ENCODE measurements at places on chromosomes 7 and 10.

- no peak for DNase-seq
Observed at GRCh38 chr7:73933091-73933490, 72.1 kb downstream of the TMEM270 start.

GRCh38 chr10:104339469-104340110 lies 1.3 kb upstream of the ITPRIP start:
- peak; percentile 80 for DNase-seq

DNA sequence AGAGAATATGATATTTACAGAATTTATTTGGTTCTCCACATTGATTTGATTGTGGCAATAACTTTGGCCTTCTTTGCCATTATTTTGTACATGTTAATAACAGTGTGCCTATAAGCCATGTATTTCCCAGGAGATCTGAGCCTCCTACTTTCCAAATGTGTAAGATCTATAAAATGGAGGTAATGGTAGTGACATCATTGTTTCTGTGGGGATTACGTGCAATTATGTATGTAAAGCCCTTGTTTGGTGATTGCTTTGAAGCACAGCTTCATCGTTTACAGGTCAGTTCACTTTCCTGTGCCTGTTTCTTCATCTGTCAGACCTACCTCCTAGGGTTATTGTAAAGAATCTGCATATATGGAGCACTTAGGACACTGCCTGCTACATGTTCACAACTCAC lies 17.3 kb downstream of the YAE1 start:
- DNase-seq: no peak

DNA sequence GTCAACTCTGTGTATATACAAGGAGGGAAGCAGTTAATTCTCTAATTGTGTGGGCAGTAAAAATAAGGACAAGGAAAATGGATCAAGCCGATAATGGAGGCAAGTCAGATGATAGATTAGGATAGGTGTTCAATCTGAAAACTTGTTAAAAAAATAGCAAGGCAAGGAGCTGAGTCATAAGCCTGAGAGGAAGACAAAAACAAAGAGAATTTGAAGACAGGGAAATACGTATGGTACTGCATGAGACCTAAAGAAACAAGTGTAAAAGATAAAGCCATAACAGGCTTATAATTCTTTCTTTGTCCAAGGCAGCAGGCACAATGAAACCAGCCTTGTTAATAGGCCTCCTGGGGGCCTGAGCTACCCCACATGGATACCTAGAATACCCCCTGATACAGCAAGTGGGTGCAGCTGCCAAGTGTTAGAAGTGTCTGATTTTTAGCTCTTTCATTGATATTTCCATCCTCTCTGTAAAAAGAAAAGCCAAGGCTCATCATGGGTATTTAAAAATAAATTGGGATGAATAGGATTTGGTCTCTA lies 1570.6 kb upstream of the LRRTM3 start:
- no peak for DNase-seq

GRCh38 chr10:86197166-86197790 lies 169.3 kb downstream of the GRID1 start:
- no peak for DNase-seq

DNA sequence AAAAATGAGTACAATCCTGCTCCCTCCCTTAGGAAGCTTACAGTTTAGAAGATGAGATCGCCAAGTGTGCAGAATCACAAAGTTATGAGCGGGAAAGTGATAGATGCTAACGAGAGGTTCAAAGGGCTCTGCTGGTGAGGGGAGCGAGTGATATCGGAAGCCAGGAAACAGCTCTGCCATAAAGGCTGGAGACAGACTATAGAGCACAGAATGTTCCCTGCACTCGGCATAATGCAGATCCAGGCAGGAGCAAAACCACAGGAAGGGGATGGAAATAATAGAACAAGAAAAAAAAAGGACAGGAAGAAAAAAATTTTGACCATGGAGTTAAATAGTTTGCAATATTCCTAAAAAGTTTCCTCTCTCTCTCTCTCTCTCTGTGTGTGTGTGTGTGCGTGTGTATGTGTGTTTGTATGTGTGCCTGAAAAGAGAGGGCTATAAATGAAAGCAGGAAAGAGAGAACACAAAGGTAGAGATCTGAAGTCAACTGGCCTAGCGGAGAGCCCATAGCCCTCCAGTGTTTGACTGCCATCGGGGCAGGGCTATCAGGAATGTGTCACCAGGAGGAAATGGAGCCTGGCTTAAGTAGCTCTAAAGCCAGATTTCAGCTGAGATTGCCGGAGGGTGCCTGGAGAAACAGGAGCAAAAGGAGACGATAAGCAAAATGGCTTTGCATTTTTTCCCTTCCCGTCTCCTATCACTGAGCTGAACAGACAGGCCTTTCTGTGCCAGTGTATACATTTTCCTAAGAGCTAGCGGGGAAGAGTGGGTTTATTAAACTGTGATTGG lies 175.8 kb upstream of the LYZL1 start:
- no peak for DNase-seq

- no peak for DNase-seq
Observed at GRCh38 chr7:36276428-36277248, 113.0 kb upstream of the ANLN start.

- DNase-seq: peak; percentile 95
Observed at GRCh38 chr7:55130395-55131141, 111.8 kb downstream of the EGFR start.

DNA sequence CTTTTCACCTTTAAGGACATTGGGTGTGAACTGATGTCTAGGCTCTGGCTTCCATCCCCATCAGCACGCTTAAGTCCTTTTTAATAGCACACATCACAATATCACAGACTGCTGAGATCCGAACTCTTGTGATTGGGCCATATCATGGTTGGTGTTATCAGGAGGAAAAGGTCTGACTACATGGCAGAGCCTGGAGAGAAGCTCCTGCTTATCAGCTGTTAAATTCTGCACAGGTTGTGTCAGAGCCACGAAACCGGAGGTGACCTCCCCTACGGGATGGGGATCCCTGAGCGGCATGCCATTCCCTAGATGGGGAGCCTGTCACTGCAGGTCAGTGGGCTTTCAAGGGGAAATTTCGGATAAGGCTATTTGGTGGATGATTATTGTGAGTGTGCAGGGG lies 182.4 kb downstream of the INHBA start:
- DNase-seq: no peak

GRCh38 chr10:48465860-48466521 lies 138.9 kb downstream of the ARHGAP22 start:
- DNase-seq: no peak

- DNase-seq: no peak
Observed at GRCh38 chr10:22767859-22768258, 53.5 kb upstream of the PIP4K2A start.

GRCh38 chr7:44484482-44485313 lies 5.8 kb downstream of the NUDCD3 start:
- no peak for DNase-seq

- no peak for DNase-seq
Observed at GRCh38 chr10:52419281-52419680, 105.2 kb downstream of the DKK1 start.

- DNase-seq: no peak
Observed at GRCh38 chr10:103983367-103983911, 16.5 kb downstream of the SLK start.

GRCh38 chr10:130135676-130136225 lies 440 bp upstream of the GLRX3 start:
- no peak for DNase-seq

- DNase-seq: no peak
Observed at GRCh38 chr10:114261076-114261475, 22.0 kb downstream of the VWA2 start.

DNA sequence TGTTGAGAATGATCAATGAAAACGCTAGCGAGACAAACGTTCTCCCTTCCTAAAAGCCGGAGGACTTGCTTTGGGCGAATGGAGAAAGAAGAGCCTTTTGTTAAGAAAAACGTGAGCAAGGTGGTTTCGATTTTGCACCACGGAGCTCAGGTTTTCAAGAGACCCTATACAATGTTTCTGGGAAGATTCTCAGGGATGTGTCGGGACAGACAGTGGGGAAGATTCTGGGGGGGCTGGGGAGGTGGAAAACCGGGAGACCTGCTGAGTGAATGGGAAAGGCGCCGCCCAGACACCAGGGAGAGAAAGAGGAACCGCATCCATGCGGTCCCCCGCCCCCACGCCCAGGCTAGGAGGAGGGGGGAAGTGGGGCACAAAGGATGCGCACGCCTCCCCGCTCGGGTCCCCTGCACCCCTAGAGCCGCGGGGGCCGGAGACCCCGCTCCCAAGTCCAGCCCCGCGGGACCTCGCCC lies 745 bp downstream of the YWHAG start:
- peak; percentile 65 for DNase-seq

DNA sequence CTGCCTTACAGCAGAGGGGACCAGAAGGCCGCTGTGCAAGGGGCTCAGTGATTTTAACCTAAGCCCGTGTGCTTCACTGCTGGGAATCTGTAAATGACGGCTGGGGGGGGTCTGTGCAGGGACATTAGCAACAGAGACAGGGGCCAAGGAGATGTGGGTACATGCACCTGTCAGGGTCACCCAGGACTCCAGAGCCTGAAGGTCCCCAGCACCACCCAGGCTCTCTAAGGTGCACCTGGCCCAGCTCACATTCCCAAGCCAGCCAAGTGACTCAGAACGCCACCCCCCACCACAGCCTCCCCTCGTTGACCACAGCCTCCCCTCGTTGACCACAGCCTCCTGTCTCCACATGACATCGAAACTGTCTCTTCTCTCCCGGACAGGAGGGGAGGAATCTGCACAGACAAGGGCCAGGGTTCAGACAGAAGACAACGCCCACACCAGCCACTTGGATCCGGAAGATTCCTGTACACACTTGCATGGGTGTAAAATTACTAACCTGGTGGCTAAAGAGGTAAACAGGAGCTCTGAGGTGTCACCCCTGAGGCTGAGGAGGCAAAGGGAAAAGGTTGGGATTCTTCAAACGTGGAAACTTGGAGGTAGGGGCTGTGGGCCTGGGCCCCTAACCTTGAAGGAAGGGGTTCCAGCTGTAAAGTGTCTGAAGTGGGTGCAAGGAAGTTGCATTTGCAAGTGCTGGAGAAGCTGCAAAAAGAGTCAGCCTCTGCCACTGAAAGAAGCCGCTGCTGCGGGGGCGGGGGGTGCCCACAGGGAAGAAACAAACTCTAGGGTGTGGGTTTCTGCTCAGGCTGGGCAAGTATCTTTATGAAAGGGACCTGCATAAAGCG lies 27.0 kb downstream of the CALML3 start:
- no peak for DNase-seq

GRCh38 chr10:112269266-112269665 lies 13.9 kb upstream of the TECTB start:
- DNase-seq: no peak

DNA sequence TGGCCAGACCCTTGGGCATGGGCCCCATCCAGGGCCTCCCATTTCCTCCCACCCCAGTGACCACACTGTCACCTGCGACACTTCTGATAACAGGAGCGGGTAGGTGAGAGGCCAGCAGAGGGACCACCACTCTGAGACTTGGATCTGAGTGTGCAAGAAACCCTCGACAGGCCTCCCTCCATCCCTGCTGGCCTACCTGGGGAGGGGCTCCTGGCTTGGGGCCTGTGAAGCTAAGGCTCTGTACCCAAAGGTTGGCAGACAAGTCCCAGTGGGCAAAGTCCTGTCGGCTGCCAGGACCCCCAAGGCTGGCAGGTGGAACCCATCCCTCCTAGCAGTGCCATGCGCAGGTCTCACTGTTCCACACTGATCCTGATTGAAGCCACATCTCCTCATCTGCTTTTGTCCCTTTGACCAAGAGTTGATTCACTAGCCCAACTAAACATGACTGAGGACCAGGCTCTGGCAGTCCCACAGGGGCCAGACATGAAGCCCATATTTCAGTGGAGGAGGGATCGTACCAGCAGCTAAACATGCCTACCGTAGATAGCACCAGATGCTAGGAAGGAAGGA lies 1.2 kb upstream of the PGAM2 start:
- DNase-seq: no peak

DNA sequence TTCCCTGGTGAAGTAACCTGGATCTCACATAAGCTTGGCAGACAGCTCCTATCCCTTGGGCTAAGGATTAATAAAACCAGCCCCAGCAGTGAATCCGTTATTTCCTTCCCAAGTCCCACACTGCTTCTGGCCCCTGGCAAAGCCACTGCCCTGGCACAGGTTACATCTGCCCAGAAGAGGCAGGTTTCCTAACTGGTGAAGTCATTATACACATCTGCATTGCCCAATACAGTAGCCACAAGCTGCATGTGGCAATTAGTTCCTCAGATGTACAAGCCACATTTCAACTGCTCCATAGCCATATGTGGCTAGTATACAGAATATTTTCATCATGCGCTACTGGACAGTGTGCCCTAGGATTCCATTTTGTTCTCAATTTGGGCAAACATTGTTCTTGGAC lies 273.0 kb downstream of the GRM8 start:
- no peak for DNase-seq

DNA sequence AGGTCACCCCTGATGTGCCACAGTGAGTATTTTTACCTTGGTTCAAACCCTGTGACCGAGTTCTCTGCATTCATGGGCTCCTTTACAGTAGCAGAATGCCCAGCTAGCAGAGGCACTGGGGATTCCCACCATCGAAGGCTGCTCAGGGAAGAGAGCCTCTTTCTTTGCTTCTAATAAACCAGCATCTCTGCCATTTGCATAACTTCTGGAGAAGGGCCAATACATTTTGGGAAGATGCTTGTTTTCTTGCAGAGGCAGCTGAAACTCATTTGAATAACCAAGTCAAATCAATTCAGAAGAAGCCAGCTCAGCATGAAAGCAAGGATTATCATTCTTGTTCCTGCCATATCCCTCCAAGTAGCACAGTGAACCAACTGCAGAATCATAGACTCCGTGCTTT lies 82.9 kb upstream of the WDR11 start:
- DNase-seq: no peak

- DNase-seq: peak; percentile 42
Observed at GRCh38 chr7:28081016-28081415, 99.6 kb downstream of the JAZF1 start.

- DNase-seq: peak; percentile 85
Observed at GRCh38 chr10:122062831-122063674, 74.1 kb downstream of the TACC2 start.

GRCh38 chr7:135597181-135597925 lies 39.6 kb downstream of the NUP205 start:
- peak; percentile 7 for DNase-seq

DNA sequence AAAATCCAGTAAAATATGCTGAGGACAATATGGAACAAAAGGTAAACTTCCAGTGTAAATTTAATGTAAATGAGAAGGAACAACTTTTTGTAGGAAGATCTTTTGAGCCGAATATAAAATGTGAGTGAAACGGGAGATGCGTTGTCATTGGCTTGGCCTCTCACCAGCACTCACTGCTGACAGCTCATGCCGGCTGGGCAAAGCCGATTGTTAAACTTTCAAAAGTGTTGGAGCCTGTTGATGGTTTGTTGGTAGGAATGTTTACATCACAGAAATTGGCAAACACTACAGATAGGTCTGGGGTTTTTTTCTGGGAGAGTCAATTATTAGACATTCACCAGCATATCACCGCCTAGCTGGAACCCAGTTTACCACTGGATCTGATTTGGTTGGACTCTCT lies 6.1 kb downstream of the PSTK start:
- DNase-seq: peak; percentile 14

- DNase-seq: no peak
Observed at GRCh38 chr7:82258181-82258580, 185.4 kb downstream of the CACNA2D1 start.

GRCh38 chr7:13933536-13933935 lies 55.9 kb downstream of the ETV1 start:
- no peak for DNase-seq

- peak; percentile 95 for DNase-seq
Observed at GRCh38 chr10:33273295-33274002, 61.0 kb downstream of the NRP1 start.

Data from foreskin fibroblast (primary cell).